ENCODE measurements at places on chromosomes 5 and 9. TPM values are rescaled to one million over a fixed set of nuclear protein-coding genes. Genes with fewer than 3 reads are reported as not detected.

The IRX1 gene
- total RNA-seq = not detected

The NTMT1 gene
- total RNA-seq = 32.5 TPM

The MSX2 gene
- 2.1 TPM for total RNA-seq

DNA sequence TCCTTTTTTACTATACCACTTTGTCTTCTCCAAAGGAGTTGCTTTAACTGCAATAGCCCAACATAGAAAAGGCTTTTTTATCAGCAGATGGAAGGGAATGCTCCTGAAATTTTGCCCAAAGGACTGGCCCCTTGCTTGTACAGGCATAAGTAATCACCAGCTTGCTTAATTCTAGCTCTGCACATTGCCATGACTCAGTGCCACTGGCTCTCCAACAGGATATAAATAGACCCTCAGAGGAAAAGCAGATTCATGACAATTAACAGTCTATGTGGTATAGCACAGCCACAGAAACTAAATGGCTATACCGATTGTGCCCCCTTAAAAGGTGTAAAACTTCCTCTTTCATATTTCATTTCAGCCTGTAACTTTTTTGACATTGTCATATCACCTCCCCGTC lies 227.0 kb downstream of the ZNF608 start:
- DNase-seq = no peak

Measured in dorsolateral prefrontal cortex (tissue), 122 donors.